ENCODE measurements at places on chromosomes 12 and 14.

DNA sequence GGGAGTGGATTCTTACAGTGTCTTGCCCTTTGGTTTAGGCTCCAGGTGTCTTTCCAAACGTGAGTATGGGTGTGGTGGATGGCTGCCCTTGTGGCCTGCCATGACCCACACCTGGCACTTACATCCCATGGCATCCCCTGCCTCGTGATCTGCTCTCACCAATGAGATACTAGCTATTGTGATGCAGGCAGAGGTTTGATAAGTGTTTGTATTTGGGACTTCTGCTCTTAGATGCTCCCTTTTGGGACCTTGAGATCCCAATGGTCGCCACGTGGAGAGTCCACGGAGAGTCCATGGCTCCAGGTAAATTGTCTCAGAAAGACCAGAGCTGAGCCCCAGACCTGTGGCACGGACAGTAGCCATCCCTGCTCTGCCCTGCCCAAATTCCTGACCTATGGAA is 62.5 kb downstream of the MDM2 start:
- no peak for DNase-seq

DNA sequence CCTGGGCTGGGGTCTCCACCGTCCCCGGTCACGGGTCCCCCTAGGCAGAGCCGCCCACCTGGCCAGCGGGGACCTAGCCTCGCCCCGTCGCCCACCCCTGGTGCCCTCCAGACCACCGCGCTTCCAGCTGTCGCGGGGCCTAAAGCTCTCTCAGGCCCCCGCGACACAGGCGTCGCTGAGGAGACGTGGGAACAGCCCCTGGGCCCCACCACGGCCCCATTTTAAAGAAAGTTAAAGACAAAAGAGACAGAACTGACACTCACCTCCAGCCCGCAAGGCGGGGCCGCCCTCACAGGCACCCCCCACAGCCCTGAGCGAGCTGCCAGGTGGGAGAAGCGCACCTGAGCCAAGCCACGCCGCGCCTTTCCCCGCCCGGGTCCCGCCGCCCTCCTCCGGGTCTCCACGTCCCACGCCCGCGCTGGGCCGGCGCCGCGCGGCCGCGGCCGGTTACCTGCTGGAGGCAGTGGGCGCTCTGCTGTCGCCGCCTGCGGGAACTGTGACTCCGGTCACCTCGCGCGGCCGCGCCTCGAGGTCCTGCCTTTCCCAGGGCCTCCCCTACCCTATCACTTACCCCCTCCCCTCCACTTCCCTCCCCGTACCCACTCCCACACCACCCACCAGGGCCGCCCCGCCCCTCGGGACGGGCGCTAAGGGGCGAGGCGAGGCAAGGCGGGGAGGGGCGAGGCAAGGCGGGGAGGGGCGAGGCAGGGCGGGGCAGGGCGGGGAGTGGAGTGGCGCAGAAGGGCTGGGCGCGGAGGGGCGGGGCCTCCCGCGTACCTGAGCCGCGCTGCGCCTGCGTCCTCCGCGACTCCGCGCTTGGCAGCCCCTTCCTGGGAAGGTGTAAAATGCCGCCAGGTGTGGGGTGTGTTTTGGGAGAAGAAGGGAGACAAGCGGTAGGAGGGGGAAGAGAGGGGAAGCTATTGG is 31.2 kb downstream of the TC2N start:
- peak; percentile 55 for DNase-seq

DNA sequence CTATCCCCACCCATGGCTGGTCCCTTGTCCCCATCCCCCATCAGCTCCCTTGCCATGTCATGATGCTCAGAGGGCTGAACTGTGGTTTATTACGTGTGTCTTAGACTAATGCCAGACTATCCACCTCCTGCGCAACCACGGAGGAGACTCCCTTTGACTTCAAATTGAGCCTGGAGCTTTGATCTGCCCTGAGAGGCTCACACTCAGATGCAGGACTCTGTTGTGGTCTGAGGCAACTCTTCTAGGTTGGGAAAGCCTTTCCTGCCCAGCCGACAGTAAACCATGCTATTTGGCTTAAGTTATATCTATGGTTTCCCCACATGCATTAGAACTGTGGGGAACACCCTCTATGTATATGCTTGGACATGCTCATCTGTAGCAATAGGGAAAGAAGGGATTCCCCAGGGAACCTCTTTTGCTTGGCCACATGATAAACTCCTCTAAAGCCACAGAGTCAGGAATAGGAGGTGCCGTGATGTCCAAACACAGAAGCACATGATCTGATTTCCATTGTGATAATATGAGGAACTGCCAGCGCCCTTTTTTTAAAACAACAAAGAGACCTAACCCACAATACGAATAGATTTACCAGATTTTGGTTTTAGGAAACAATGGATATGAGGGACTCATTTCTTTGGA is 11.1 kb upstream of the LGALS3 start:
- DNase-seq = no peak

- no peak for DNase-seq
These were observed 24.4 kb upstream of the DUSP16 start for GRCh38 chr12:12586879-12587675.

DNA sequence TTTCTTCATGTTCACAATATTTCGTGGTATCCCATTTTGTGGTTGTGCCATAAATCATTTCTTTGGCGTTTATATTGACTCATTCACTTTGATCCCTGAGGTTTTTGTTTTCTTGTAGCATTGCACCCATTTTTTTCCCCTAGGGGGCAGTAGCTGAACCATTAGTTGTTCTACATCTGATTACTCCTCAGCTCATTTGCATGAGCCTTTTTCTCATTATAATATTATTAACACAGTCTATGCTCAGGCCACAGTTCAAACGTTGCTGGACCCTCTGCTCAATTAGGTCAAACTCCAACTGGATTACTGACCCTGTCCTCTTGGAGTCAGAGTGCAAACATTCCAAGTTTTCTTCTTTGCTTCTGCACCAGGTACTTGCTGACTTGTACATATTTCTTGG is 475.4 kb upstream of the SEL1L start:
- DNase-seq = peak; percentile 18

DNA sequence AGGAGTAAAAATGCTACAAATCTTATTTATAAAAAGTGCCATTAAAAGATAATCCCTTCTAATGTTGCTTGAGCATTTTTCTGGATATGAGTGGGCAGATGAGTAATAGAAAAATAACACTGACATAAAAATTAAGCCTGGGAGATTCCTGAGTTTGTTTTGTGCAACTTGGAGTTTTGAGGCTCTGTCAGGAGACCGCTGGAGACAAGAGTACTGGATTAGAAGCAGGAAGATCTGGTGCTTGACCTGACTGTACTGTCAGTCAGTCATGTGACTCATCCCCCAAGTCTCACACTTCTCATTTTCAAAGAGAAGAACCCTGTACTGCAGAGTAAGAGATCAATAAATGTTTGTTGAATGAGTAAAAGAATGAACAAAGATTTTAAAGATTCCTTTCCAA is 29.4 kb downstream of the ANO4 start:
- no peak for DNase-seq

- no peak for DNase-seq
These were observed 52.6 kb upstream of the BICD1 start for GRCh38 chr12:32053881-32054624.

DNA sequence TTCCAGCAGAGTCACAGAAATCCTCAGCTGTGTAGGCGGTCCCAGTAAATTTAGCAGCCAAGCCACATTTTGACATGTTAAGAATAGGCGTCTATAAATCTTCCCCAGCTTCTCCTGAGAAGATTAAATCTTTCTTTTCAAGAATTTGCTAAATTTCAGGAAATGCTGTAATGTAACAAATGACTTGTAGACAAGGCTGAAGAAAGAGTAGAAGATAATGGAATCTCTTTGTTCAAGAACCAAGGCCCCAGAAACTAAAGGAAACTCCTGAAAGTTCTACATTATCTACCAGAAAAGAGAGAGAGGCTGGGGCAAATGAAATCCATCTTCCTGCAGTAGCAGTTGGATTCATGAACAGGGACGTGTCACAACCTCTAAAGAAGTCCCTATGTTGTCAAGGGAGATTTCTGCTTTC is 760.3 kb downstream of the NOVA1 start:
- DNase-seq = no peak

DNA sequence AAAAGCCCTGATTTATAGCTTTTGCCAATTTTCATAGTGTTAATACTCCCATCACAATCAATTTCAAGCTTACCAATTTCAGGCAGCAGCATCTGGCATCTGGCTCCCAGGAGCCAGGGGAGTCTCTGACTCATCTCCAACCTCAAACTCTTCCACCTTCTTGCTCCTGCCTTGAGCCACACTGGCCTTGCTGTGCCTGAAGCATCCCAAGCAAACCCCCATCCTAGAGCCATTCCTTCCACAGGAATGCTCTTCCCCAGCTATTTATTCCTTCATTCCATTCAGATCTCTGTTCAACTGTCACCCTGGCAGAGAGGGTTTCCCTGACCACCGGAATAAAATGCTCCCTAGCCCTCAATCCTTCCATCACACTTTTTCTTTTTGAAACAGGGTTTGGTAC is 13.9 kb upstream of the PPP1CC start:
- no peak for DNase-seq

Data from NCI-H1694 treated with DMSO at 0.1 percent for 48 hours (cell line).